ENCODE measurements at places on chromosomes 6 and 20.

DNA sequence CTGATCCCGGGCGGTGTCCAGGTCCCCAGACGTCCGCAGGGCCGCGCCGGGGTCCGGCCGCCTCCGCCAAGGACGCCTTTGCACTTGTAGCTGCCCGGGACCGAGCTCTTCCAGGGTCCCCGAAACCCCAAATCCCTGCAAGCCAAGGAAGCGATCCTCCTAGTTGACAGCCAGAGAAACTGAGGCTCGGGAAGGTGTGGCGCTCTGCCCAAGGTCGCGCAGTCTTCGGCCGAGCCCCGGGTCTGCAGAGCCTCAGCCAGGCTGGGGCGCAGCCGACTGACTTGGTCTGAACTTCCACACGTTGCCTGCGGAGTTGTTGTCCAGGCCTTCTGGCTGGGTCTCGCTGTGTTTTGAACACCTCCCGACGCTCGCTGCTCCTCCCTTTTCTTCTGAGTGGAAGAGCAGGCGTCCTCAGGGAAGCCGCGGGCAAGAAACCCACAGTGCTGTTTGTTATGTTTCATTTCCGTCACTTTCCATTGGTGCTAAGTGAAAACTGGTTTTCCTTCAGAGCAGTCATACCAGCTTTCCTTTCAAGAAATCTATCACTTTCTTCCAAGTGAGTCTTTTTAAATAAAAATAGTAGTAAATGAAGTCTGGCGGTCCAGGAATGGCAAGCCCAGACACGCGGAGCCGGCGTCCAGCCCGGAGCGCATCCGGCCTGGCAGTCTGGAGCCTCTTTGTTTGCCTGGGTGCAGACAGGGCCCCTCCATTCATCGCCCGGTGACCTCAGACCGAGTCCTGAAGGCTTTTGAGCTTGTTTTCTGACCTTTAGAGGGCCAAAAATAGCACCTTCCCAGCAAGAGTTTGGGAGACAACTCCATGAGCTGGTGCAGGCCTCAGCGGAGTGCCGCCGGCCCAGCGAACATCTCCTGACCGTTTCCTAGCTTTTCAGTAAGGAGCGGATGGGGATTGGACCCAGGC is 698 bp downstream of the FAM210B start:
- DNase-seq: no peak

GRCh38 chr20:4989570-4989969 is 11.7 kb downstream of the SLC23A2 start:
- DNase-seq: no peak

DNA sequence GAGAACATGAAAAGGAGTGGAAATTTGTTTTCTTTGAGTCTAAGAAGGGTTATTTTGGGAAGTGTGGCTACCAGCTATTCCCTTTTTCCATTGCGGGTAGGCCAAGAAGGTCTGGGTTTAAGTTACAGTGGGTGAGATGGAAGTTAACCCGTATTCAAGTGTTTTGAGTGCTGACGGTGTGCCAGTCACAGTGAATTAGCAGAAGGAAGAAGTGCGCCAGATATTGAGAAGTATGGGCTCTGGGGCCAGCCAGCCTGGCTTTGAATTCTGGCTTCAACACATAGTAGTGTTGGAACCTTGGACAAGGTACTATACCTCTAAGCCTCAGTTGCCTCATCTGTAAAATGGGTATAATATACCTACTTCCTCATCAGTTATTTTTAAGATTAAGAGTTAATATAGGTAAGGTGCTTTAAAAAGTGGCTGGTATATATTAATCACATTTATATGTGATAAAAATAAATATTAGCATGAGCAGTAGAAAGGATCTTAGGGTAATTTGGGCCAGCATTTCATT is 16.3 kb downstream of the ZNF76 start:
- DNase-seq: no peak

DNA sequence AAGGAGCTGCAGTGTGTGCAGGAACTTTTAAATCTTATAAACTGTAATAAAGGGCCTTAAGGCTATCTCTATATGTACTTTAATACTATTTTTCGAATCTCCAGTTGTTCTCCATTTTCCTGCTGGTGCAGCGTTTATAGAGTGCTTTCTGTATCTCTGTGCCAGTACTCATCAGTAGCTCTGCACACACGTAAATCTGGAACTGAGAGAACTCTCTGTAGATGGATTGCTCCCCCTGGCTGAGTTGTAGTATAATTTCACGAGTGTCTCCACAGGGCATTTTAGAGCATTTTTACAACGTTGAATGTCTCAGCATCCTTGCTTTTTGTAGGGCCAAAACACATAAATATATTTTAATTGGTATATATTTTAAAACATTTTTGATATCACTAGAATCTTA is 256.5 kb downstream of the TRDN start:
- DNase-seq: no peak

GRCh38 chr6:134020071-134020470 is 32.4 kb downstream of the SLC2A12 start:
- no peak for DNase-seq

- no peak for DNase-seq
These were observed 57.5 kb downstream of the FOXC1 start for GRCh38 chr6:1667012-1667804.

DNA sequence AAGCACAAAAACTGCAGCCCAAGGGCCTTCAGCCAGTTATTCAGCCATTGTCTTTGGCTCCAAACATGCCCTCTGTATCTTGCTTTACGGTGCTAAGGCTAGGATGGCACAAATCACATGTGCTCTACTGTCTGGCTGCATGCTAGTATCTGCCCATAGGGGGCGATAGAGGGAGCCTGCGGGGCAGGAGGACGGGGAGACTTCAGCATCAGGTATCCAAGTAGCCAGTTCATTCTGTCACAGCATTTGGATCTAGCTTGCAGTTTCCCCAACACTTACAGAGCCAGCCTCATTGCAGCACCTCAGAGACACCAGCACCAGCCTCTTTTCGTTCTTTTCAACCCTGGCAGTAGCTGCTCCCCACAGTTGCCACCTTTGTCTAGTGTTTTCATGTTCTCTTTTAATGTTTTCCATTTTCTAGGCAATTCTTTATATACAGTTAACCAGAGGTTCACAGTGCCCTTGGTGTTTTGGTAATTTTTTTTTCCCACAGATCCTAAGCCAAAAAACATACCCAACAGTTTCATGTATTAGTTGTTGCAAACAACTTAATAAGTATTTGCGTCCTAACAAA is 705.9 kb downstream of the PTPRT start:
- no peak for DNase-seq

DNA sequence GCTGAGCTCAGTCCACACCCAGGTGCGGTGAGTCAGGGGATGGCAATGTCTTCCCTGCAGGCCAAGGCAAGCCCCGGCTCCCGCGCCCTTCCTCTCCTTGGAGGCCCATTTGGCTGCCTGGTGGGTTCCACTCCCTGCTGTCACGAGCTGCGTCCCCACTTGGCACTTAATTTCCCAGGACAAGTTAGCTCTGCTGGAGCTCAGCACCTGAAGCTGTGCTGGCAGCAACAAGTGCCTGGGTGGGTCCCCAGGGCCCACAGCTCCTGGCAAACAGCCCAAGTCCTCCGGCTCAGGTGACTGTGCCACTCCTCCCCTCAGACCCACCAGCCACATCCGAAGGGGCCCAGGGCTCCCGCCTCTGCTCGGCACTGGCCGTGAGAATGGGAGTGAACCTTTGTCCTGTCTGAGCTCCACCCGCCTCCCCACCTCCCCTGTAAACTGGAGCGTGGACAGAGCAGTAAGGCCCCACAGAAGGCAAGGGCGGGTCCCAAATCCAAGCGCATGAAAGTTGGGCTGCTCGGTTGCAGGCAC is 16.9 kb downstream of the LAMA5 start:
- DNase-seq: no peak

DNA sequence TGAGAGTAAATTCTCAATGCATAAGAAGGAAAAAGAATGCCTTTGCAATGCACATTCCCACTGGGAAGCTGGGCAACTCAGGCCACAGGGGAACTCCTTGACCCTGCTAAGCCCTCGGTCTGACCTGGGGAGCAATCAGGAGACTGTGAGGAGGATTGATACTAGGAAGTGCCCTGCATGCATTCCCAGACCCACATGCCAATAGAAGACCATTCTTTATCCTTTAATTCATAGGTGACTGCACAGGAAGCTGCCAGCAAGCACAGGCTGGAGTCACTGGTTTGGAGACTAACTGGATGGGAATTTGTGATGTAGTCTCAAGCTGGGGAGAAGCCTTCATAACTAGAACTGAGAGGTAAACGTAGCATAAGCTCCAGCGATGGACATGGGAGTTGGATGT is 1012.7 kb downstream of the EYS start:
- DNase-seq: no peak

- DNase-seq: no peak
These were observed 263.6 kb downstream of the EYA4 start for GRCh38 chr6:133504761-133505160.

- DNase-seq: no peak
These were observed 203.2 kb upstream of the MAP3K7 start for GRCh38 chr6:90790058-90790457.

GRCh38 chr6:16850681-16851026 is 89.4 kb upstream of the ATXN1 start:
- no peak for DNase-seq

DNA sequence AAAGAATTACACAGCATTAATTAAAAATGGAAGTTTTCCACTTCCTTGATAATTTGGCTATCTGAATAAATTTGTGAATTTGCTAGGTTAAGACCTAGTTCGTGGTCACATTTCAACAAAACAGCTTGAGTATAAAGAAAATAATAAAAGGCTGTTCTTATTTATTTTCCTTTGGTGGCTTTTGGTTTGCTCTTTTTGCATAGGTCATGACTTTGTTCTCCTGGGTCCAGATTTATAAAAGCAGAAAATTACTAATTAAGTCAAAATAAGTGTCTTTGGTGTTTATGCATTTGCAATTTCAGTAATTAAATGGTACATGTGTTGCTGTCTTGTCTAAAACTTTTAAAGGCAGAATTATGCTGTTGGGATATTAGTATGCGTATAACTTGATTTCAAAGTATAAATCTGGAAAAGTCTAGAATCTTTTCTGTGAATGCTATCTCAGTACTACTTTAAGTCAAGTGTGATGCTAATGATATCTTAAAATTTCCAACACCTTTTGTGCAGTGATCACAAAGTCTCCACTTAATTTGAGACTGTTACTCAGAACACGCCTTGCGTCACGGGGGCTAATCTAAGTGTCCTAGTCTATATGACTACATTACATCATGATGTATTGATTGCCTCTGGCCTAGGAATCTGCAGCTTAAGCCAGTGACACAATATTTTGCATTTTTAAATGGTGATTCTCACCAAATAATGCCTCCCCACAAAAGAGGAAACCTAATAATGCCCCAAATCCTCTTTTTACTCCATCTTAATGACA is 41.0 kb downstream of the GNAS start:
- DNase-seq: no peak

DNA sequence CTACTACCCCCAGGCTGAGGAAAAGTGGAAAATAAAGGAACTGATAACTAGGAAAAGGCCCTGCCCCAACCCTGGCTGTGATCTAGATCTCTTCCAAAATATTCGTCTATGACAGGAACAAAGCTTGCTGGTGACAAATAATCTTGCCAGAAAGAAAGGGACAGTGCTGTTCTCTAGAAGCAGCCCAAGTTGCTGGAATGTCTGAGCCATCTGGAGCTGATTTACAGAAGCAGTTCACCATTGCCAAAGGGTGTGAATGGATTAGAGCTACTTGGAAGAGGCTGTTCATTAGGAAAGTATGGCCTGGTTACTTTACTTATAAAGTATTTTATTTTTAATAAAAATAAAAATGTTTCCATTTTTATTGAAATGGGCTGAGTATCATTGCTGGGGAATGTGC is 146.3 kb downstream of the EPM2A start:
- DNase-seq: no peak

GRCh38 chr6:126633373-126633772 is 293.5 kb downstream of the CENPW start:
- DNase-seq: no peak

DNA sequence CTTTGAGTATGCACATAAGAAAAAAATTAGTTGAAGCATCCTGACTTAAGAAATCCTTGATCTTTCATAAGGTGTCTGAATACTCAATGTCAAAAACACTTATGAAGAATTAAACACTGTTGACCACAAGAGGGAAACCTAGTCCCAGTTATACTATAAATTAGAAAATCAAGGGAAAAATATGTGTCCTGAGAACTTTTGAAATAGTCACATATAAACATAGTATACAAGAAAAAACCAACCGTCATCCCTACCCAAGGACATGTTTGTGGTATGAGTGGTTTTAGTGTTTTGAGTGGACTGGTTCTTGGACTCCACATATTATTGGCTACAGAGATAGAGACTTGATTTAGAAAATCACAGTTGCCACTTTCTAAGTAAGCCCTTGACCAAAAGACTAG is 7.6 kb upstream of the HLA-DRA start:
- no peak for DNase-seq

GRCh38 chr6:17869010-17869752 is 118.3 kb downstream of the KIF13A start:
- DNase-seq: no peak

DNA sequence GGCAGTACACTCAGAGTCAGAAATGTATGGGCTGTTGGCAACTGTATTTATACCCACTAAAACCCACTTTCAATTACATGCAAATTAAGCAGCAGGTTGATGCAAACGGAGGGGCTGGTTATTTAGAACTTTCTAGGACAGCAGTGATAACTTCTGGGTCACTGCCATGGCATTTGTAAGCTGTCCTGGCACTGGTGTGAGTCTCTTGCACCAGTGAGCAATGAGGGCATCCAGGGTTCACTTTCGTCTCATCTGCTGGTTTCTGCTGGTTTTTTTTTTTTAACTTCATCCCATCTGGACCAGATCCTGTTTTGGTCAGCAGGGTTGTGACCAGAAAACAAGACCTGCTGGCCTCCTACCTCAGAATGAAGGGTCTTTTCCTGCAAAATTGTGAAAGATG is 49.2 kb downstream of the CDH26 start:
- DNase-seq: no peak

- no peak for DNase-seq
These were observed 3.5 kb upstream of the VWA7 start for GRCh38 chr6:31780507-31781243.

GRCh38 chr6:161413355-161413771 is 139.5 kb upstream of the AGPAT4 start:
- no peak for DNase-seq

GRCh38 chr6:51112731-51113130 is 294.1 kb downstream of the TFAP2B start:
- no peak for DNase-seq

- DNase-seq: no peak
These were observed 163.5 kb upstream of the SHLD1 start for GRCh38 chr20:5586720-5587119.

- no peak for DNase-seq
These were observed 86.8 kb downstream of the ZFP64 start for GRCh38 chr20:52104546-52105441.

All from activated naive CD4-positive, alpha-beta T cell (primary cell).